Muscle of back (tissue), 13 donors: ENCODE measurements at places on chromosomes 2 and 18.

GRCh38 chr2:158002079-158002478 lies 99.6 kb upstream of the UPP2 start:
- DNase-seq: no peak

GRCh38 chr18:62325806-62326645 lies 916 bp downstream of the TNFRSF11A start:
- DNase-seq: no peak

DNA sequence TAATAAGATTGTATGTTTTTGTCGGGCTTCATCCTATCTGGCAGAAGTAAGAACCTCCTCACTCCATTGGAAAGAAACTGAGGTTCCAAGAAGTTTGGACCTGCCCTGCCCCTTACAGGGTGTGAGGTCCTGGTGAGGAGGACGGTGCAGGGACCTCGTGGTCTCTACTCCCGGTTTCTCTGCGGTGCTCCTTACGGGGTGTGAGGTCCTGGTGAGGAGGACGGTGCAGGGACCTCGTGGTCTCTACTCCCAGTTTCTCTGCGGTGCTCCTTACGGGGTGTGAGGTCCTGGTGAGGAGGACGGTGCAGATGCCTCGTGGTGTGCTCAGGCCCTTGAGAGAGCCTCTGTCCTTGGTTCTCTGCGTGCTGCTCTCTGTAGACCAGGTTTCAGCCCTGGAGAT lies 5.2 kb downstream of the CTDP1 start:
- no peak for DNase-seq

GRCh38 chr2:61575447-61575859 lies 37.3 kb upstream of the XPO1 start:
- no peak for DNase-seq

DNA sequence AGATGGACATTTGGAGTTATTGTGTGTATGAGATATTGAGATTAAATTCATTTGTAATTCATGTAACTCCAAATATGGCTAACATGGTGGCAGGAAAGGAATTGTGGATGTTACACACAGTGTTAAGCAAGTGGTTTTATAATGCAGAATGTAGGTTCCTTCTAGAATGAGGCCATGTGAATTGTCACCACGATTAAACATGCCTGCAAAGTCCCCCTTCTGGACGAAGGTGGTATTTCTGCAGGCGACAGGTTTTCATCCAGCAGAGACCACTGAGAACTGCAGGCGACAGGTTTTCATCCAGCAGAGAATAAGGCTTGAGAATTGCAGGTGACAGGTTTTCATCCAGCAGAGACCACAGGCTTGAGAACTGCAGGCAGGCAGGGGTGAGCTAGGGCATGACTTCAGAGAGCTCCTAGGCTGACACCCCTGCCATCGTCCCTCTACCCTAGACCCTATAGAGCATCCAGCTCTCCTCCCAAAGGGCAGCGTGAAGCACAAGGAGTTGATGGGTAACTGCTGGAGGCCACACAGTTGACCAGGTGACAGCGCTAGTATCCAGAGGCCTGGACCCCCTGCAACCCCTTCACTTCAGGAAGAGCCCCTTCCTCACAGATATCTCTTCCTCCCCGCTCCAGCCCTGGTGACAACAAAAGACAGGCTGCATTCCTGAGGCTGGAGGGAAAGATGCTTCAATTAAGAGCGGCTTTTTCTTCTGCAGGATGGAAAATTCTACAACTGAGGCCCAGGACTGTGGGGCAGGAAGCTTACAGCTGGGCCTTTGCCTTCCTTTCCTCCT lies 175.8 kb downstream of the LOXHD1 start:
- peak; percentile 81 for DNase-seq

- peak; percentile 11 for DNase-seq
These were observed 934 bp downstream of the ZNF804A start for GRCh38 chr2:184599054-184599871.

GRCh38 chr2:127218812-127219170 lies 1.3 kb downstream of the CYP27C1 start:
- no peak for DNase-seq

DNA sequence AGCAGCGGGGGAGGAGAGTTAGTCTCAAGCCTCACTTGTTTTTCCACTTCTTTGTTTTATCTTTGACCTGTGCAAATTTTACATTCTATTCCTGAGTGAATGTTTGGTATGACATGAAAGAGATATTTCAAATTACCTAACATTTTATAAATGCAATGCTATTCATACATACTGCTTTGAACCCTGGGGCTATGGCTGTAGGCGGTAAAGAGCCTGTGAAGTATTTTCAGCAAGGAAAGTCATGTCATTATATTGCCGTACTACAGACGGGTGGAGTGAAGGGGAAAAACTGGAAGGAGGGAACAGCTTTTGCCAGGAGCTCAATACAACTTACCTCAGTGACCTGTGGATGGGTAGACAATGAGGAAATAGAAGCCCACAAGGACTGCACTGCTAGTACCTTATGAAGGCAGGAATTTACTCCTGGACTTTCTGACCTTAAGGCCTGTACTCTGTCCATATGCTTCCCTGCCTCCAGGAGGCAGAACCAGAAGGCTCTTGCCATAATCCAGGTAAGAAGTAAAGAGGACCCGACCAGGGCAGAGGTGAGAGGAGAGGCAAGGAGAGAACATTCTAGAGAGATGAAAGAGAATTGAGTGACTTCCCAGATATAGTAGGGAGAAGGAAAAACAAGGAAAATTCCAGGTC lies 28.4 kb upstream of the TET3 start:
- DNase-seq: no peak

DNA sequence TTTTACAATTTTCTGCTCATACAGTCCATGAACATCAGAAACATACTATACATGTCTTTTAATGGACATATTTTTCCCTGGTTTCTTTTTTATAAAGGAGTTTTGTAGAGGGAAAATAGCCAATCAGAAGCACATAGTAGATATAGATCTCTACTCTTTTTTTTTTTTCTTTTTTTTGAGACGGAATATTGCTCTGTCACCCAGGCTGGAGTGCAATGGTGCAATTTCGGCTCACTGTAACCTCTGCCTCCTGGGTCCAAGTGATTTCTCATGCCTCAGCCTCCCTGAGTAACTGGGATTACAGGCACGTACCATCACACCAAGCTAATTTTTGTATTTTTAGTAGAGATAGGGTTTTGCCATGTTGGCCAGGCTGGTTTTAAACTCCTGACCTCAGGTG lies 83.2 kb upstream of the MGAT5 start:
- DNase-seq: no peak

DNA sequence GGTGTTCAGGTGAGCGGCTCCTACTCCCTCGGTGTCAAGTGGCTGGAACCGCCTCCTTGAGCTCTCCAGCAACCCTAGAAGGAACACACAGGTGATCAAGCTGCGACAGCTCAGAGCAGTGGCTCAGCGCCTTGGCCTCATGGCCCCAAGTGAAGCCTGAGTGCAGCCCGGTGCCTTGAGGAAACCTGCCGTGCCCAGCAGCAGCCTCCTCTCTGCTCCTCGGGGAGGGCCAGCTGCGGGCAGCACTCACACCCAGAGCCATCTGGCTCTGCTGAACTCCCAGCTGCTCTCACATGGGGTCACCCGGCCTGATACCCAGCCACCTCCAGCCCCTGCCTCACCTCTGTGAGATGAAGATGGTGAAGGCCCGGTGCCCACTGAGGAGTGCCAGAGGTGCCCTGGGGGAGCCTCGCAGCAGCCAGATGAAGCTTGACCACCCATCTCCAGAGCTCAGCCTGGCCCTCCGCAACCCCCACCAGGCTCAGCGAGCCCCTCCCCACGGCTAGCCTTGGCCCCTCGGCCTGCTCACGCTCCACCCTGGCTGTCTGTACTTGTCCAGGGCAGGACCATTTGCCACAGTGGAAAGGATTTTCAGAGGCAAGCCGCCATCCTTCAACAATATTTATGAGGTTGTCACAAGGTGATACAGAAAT lies 70.6 kb upstream of the RAB6C start:
- no peak for DNase-seq

DNA sequence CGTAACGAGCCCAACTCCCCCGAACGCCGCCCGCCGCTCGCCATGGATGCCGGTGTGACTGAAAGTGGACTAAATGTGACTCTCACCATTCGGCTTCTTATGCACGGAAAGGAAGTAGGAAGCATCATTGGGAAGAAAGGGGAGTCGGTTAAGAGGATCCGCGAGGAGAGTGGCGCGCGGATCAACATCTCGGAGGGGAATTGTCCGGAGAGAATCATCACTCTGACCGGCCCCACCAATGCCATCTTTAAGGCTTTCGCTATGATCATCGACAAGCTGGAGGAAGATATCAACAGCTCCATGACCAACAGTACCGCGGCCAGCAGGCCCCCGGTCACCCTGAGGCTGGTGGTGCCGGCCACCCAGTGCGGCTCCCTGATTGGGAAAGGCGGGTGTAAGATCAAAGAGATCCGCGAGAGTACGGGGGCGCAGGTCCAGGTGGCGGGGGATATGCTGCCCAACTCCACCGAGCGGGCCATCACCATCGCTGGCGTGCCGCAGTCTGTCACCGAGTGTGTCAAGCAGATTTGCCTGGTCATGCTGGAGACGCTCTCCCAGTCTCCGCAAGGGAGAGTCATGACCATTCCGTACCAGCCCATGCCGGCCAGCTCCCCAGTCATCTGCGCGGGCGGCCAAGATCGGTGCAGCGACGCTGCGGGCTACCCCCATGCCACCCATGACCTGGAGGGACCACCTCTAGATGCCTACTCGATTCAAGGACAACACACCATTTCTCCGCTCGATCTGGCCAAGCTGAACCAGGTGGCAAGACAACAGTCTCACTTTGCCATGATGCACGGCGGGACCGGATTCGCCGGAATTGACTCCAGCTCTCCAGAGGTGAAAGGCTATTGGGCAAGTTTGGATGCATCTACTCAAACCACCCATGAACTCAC lies 673 bp downstream of the PCBP1 start:
- peak; percentile 41 for DNase-seq
